Activated T-cell treated with anti-CD3 and anti-CD28 coated beads for 48 hours (primary cell): ENCODE measurements at places on chromosomes 7 and 10.

- no peak for DNase-seq
These were observed 201.5 kb downstream of the ADAM12 start for GRCh38 chr10:126186766-126187165.

GRCh38 chr7:1621718-1622117 lies 48.4 kb upstream of the ELFN1 start:
- no peak for DNase-seq

DNA sequence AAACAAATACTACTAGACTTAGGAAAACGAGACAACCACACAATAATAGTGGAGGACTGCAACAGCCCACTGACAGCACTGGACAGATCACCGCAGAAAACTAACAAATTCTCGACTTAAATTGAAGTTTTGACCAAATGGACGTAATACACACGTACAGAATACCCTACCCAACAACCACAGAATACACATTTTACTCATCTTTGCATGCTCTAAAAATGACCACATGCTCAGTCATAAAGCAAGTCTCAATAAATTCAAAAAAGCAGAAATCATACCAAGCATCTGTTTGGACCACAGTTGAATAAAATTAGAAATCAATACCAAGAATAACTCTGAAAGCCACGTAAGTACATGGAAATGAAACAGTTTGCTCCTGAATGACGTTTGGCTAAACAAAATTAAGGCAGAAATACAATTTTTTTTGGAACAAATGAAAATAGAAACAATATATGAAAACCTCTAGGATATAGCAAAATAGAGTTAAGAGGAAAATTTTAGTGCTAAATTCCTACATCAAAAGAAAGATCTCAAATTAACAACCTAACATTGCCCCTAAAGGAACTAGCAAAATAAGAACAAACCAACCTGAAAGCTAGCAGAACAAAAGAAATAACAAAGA lies 30.6 kb downstream of the MAPK8 start:
- DNase-seq: no peak

DNA sequence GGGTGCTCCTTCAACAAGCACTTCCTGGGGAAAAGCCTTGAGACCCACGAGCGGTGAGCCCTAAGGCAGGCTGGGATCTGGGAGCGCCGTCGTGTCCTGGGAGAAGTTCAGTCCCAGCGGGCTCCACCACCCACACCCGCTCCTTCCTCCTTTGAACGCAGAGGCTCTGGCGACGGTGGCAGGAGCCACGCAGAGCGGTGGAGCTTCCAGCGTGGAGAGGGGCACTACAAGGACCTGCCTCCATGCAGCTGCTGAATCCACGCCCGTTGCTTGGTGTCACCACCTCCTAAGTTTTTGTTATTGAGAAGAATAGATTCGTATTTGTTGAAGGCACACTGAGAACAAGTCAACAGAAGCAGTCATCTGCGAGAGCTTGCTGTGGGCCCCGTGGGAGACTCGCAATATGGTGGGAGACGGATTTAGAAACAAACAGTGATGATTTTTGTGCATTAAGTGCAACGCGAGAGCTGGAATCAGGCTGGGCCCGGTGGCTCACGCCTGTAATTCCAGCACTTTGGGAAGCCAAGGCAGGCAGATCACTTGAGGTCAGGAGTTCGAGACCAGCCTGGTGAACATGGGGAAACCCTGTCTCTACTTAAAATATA lies 60.1 kb upstream of the SDK1 start:
- DNase-seq: no peak

DNA sequence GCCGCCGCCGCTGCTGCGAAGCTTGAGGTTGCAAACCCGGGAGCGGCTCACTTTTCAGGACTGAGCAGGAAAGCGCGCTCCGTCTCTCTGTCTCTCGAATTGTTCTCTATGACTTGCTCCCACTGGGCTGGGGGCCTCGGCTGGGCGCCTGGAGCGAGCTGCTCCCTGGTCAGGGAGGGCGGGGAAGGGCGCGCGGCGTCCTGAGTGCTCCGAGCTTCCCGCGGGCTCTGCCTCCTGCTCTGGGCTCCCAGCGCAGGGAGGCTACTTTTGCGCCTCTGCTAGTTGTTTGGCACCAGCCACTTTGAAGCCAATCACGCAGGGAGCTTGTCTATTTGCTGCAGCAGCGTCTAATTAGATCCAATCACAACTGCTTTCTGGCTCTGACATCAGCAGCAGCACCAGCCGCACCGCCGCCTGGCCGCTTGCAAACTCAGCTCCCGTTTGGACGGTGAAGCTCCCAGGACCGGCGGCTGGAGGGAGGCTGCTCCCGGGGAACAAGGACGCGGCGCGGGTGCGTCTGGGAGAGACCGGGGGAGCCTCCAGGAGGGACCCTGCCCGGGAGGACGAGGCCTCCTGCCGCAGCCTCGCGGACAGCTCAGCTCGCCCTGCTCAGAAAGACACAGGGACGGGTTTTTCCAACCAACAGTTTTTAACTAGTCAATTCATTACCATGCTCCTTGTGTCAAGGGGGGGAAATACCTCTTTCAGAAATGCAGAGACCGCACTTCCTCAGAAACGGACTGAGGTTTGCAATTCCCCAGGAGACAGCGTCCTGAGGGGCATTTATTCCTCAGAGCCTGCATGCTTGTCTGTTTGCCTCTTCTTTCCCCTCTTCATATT lies at the start of gene ADARB2:
TSS of gene ADARB2 (minus strand) at position 304 of the 840 bp plus-strand sequence.
- DNase-seq: no peak

DNA sequence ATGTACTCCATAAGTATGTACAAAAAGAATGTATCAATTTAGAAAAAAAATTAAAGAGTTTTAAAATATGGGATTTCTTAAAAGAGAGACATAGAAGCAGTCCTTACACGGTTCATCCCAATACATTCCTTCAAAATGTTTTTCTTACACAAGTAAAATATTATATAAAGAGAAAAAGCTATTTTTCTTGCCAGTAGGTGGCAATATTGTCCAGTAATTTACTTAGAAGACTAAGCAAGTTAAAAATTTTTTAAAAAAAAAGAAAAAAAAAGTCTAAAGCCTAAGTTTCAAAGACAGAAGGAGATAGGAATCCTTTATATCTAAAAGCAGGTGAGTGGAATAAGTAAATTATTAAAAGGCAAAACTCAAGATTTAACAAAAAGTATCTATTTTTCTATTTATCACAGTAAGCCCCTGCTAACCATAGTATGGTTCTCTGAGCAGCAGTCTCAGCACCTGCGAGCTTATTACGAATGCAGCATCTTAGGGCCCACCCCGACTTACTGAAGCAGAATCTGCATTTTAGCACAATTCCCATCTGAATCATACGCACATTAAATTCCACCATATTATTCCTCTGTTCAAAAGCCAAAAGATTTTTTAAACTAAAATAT lies 240.6 kb downstream of the DGKI start:
- no peak for DNase-seq

GRCh38 chr7:12630513-12630819 lies 57.0 kb upstream of the ARL4A start:
- no peak for DNase-seq

DNA sequence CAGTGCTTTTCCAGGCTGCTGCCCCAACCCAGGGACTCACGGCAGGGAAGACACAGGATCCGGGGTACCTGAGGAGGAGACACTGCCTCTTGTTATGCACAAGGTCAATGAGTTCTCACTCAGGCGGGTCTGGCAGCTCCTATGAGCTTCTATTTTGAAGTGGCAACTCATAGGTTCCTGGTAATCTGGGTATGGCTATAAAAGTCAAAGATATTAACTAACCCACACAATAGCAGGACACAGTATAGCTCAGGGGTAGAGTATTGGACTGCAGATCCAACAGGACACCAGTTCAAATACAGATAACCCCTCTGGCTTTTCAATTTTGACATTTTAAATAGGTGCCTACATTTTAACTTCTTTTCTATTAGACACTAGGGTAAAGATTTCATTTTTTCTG lies 130.3 kb upstream of the ZNF746 start:
- DNase-seq: no peak

GRCh38 chr7:108824840-108825580 lies 255.3 kb downstream of the DNAJB9 start:
- DNase-seq: no peak

DNA sequence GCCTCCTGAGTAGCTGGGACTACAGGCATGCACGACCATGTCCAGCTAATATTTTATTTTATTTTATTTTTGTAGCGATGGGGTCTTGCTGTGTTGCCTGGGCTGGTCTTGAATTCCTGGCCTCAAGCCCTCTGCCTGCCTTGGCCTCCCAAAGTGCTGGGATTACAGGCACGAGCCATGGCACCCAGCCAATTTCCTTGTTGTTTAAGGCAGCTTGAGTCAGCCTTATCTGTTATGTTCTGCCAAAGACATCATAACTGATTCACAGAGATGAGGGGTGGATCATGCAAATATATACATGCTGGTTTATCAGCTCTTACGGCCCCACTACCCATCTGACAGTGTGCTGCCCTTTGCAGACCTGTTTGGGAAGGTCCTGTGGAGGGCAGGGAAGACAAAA lies 826.7 kb downstream of the TYW1 start:
- no peak for DNase-seq

DNA sequence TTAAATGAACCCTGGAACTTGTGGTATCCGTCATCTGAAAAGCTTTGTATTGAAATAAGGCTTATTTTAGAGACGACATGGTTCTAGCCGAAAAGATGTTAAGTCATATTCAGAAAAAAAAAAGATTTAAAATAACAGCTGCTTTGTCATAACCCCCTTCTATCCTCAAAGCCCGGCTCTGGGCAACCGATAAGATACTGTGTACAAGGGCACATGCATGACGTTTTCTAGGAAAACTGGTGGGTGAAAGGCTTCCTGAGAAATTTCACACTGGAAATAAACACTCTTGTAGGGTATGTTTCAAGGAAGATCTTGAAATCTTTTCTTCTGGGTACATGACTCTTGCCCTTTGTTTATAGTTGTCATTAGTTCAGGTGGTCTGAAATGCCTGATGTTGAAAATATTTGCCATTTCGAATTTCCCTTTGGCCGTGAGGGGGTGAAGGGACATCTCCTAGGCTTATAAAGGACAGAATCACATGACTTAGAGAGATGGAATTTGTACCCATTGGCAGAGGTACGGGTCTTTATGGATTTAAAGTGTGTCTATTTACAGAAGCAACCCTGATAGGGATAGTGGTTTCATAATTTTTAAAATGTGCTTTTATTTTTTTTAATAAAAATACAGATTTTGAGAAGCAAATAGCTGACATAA lies 232.5 kb downstream of the PTEN start:
- DNase-seq: no peak

GRCh38 chr10:54962134-54962900 lies 161.3 kb upstream of the PCDH15 start:
- no peak for DNase-seq

GRCh38 chr10:4617589-4617988 lies 208.4 kb upstream of the AKR1E2 start:
- no peak for DNase-seq

DNA sequence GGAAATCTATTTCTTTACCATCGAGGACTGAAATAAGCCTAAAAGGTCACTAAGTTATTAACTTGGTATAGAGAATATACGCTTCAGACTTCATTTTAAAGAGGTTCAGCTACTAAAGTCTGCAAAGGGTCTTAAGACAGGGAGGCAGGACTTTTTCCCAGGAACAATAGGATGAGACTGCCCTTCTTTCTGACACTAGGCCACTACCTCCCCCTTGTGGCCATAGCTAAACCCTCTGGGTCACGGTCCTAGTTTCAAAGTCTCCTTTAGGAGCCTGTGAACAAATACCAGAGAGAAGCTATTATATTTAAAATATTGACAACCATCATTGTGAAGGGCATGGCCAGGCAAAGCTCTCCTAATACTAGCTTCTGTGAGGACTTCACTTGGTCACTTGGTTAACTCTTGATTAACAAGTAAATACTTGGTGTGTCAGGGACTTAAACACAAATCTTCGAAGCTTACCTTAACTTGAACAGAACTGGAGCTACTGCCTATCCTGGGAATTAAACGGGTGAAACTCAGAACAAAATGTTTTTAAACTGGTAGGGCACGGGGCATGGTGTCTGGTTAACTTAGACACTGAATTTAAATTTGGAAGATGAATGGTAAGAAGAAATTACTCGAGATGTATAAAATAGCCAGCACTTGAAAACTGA lies 75.6 kb downstream of the CCDC6 start:
- no peak for DNase-seq

- DNase-seq: no peak
These were observed 108.3 kb downstream of the ANK3 start for GRCh38 chr10:60281331-60281730.

DNA sequence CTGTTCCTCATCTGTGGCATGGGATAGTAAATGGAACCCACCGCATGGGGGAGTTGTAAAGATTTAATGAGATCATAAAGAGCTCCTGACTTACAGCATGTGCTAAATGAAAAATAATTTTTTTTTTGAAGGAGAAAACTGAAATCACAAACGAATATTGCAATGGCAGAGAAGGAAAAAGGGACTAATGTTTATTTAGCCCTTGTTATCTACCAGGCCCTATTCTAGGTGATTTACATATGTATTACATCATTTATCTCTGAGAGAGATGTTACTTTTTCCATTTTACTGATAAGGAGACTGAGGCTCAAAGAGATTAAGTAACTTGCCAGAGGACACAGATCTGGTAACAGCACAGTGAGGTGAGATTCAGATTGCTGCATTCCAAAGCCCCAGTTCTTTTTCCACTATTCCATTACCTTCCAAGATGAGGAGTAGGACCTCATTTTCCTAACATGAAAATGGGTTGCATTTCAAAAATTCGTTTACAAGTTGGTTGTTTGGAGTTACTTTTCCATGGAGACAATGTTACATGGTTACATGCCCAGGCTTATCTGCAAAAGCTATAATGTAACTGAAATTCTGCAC lies 28.6 kb downstream of the VCL start:
- no peak for DNase-seq

DNA sequence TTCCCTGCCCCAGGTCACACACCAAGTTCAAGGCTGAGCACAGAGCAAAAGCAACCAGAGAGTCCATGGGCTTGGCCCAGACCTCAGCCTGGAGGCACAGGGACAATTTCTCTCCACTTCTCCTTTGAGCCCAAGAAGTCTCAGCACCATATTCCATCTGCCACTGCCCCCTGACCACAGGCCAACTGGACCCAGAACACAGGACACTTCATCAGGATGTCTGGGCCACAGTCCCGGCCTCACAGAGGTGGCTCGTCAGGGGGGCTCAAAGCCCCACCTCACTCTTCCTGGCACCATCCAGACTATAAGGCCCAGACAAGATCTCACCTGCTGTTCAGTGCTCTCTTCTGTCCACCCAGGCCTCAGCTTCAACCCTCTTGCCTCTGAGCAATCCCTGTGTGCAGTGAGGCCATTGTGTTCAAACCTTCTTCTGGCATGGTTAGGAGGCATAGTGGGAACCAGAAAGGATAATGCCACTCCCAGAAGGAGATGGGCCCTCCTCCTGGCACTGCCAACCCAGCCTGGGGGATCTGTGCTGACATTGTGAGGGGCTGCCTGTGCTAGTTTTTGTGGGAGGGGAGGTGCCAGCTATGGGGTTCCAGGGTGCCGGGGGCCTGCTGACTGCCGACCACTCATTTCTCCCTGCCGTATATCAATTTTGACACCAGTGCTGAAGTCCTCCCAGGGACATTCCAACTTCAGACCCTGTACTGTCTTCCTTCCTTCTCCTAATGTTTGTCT lies 49.7 kb upstream of the ANTXRL start:
- no peak for DNase-seq
